Ureter (tissue), 1 donor: ENCODE measurements at places on chromosomes 5 and 9. TPM values are rescaled to one million over a fixed set of nuclear protein-coding genes. Genes with fewer than 3 reads are reported as not detected.

PDGFRB gene
- 108 TPM for total RNA-seq

DNA sequence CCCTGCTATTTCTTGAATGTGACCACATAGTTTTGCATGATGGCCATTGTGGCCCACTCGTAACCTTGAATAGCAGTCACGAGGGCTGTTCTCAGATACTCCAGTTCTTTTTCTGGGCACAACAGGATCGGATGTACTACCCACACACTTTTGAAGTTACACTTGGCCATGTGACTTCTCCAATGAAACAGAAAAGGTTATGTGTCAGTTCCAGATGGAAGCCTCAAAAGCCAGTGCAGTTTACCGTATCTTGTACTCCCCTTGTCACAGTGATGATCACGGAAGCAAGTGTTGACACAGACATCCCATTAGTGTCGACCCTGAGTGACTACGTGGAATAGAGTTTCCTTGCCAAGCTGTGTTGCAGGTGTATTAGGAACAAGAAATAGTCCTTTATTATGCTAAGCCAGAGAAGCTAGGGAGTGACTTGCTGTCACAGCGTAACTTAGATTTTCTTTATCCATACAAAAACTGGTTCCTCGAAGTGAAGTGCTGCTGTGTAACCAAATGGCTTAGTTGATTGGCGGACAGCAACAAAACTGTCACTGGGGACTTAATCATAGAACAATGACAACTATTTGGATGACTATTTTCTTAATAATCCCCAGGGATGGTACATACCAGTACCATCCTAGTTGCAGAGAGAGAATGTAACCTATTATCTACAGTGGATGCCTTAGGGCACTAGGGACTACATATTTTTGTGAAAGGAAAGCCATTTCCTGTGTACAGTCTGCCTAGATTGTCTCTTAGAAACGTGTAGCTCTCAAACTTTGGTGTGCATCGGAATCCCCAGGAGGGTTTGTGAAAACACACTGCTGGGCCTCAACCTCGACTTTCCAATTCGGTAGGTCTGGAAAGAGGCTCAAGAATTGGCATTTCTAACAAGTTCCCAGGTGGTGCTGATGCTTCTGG is 90.1 kb upstream of the DMRT1 start:
- DNase-seq = no peak

DNA sequence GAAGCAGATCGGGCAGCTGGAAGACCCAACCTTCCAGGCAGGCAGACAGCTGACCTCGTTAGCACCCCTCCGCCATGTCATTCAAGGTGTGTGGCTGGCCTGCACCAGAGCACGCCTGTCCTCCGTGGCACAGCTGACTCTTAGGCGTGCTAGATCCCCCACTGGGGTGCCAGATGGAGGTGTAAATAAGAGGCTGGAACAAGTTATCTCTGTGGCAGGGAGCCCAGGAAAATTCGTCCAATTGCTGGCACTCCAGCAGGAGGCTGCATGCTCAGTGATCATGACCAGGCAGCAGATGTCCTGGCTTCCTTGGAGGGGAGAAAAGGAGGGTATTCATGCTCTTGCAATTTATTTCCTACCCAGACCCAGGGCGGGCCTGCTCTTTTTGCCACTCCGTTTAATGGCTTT is 7.8 kb upstream of the ALDOB start:
- DNase-seq = no peak

GRCh38 chr5:133496631-133497030 is 115.7 kb downstream of the FSTL4 start:
- no peak for DNase-seq

GRCh38 chr9:132209228-132209627 is 47.4 kb downstream of the NTNG2 start:
- DNase-seq = no peak

FBLL1 gene
- total RNA-seq = 0.83 TPM

IFNA21 gene
- not detected for total RNA-seq

- DNase-seq = no peak
These were observed 103.9 kb downstream of the SPOCK1 start for GRCh38 chr5:137395011-137395755.

GFM2 gene
- 31.0 TPM for total RNA-seq

PLAC8L1 gene
- total RNA-seq = 1.1 TPM

ANXA6 gene
- 123 TPM for total RNA-seq

DNA sequence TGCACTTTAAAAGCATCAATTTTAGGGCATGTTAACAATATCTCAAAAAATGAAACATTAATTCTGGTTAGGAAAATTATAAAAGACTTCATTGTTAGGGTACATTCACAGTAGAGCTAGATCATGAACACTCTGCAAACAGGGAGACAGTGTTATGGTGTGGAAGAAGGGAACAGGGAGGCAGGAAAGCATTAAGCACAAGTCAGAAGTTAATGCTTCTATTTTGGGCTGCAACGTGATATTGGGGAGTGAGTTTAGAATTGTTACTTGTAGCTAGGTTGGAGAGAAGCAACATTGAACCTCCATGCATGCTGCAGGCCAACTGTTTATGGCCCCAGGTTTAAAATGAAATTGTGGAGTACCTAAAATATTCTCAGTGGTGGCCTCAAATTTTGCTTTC is 278.1 kb upstream of the NMUR2 start:
- DNase-seq = no peak

GRCh38 chr9:3980771-3981170 is 319.1 kb downstream of the GLIS3 start:
- DNase-seq = peak; percentile 45

DNA sequence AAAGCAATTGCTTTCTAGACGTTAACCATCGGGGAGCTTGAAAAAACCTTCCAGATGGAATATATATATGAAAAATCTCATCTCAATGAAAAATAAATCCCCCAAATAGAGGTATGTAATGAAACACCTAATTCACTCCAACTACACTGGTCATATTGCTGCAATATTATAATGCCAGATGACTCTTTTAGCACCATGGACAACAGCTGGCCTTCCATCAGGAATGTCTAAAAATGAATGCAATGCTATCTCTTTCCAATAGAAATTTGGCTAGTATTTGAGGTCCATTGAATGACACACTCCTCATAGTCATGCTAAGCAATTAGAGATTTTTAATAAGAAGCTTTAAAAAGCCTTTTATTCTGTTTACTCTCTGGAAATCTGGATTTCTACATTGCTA is 340.2 kb upstream of the BRINP1 start:
- no peak for DNase-seq

DNA sequence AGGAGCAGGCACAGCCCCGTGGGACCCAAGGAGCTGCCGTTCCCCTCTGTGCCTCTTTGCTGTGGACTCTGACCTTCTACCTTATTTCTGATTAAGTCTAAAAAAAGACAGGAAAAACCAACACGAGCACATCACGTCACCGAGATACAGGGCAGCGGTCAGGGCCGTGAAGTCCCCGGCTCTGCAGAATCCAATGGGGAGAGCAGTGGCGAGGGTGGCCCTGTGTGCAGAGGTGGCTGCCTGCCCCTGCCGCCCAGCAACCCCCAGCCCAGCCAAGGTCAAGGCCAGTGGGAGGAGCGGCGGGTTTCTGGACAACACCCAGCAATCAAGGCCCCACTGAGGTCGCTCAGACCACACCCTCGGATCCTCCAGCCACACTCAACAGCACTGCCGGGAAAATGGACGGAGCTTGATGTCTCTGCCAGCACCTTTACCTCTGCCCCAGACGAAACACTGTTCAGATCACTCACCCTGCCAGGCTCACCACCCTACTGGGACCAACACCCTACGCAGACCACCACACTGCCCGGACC is 32.7 kb upstream of the SLC9A3 start:
- DNase-seq = peak; percentile 37

PCDHGB6 gene
- total RNA-seq = 8.2 TPM

GRCh38 chr9:32069169-32069813 is 315.2 kb upstream of the ACO1 start:
- DNase-seq = no peak

- no peak for DNase-seq
These were observed 91.4 kb downstream of the C9orf152 start for GRCh38 chr9:110116543-110116885.

- DNase-seq = no peak
These were observed 95.8 kb upstream of the KLF9 start for GRCh38 chr9:70510157-70510770.

PKD2L2 gene
- not detected for total RNA-seq

CDO1 gene
- 3.5 TPM for total RNA-seq

- DNase-seq = no peak
These were observed 224.8 kb downstream of the ENC1 start for GRCh38 chr5:74415695-74416102.

DNA sequence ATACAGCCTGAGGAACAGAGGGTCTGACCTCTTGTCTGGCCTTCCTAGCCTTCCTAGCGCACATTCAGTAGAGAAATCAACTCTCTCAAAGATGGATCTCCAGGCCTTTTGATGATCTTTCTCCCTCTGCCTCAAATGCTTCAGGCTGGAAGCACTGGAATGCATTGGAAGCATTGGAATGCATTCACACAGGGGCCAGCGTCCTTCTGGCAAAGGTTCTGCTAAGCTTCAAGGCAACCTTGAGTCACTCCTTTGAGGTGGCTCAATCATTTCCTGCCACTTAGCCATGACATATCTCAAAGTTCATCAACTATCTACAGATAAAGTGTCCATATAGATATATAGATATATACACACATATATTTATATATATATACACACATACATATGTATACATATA is 42.9 kb downstream of the OR2K2 start:
- DNase-seq = no peak

GRCh38 chr5:95866435-95867040 is 44.0 kb upstream of the GLRX start:
- DNase-seq = no peak

IFNK gene
- not detected for total RNA-seq

CNTLN gene
- total RNA-seq = 10.6 TPM

DNA sequence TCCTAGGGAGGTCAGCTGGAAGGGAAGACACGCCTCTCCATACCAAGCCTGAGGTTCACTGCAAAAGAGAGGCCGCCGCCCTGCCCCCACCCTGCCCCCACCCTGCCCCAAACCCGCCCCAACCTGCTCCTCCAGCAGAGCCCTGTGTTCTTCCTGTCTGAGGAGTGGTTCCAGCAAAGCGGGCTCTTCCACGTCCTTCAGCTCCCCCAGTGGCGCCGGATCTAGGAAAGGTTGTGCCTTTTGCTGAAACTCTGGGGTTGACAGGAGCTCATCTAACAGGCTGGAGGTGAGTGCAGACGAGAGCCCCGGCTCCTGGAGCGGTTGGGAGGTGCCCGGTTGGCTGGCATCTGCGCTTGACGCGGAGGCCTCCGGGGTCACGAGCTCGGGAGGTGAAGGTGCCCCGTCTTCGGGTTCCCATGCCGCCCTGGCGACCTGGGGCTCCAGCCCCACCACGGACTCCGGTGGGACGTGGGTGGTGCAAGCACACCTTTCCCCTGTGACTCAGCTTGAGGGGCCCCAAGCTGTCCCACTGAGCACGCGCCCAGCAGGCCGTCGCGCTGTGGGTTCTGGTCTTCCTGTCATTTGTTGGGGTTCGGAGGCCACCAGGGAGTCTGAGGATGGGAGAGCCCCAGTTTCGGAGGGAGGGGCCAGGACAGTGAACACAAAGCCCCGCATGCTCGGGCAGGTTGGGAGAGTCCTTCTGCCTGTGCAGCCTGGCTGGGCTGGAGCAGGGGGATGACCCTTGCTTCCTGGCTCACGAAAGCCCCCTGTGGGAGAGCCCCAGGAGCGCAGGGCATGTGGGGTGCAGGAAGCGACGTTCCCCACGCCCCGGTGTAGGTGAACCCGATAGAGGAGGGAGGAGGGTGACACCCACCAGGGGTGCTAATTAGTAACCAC is 1467.1 kb downstream of the FOXD4L5 start:
- DNase-seq = peak; percentile 90

DNA sequence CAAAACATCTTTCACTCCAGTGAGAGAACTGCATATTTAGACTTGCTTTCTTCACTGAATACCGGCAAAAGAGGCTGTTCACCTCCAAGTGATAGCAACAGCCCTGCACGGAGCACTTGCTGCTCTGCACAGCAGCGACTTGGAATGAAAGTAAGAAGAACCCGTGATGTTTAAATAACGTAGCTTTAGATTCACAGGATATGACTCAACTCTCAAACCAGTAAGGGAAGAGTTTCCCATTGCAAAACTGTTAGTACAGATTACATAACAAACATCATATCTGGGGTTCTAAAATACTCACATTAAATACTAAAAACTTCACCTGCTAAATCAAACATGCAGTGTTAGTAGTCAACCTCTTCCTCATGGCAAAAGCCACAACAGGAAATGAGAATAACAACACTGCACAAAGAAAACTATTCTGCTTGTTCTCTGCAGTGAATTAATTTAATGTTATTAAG is 203.4 kb downstream of the MCTP1 start:
- no peak for DNase-seq

DNA sequence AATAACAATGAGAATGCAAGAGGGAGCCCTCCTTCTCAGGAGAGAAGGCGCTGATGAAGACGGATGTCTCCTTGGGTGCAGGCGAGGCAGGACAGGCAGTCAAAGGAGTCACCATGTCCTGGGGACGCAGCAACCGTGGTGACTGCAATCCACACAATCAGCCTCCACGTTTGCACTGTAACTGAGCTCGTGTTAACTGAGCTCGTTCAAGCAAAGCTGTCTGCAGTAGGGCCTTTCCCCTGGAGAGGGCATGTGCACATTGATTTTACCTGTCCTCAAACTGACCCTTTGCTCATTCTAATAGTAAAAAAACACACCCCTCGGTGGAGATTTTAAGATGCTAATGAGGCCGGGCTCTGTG is 2.8 kb downstream of the SARDH start:
- DNase-seq = no peak

DNA sequence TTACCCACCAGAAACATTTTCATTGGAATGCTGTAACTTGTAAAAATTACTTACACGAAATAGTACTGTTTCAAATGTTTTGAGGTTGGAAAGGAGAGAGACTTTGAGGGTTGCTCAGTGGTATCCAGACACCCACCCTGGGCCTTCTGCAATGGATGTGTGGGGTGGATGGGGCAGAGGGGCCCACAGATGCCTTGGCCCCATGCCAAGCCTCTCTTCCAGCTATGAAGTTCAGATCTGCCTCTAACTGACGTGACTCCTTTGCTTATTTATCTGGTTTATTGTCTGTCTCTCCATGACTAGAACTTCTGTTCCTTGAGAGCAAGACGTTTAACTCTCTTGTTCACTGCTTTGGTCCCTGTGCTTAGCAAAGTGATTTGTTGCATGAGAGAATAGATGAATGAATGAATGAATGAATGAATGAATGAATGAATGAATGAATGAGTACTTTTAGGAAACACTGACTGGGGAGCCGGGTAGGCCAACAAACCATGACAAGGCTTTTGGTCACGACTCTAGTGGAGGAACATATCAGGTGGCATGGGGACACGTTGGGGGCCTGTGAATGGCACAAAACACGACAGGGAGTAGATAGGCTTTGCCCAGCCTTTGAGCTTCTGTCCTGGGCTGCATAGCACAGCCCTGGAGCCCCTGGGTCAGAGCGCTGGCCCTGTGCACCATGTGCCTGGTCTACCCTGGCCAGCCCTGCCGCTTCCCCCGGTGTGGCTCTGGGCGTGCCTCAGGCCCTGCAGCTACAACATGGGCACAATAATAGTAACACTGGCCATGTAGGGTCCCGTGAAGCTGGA is 31.8 kb downstream of the AK8 start:
- no peak for DNase-seq

GRCh38 chr5:31407921-31408693 is 123.8 kb downstream of the DROSHA start:
- DNase-seq = no peak

ODF2 gene
- total RNA-seq = 24.0 TPM

CAMK4 gene
- 3.0 TPM for total RNA-seq

TICAM2 gene
- total RNA-seq = 2.8 TPM

GRCh38 chr9:125277411-125277810 is 15.8 kb downstream of the GAPVD1 start:
- no peak for DNase-seq

- DNase-seq = no peak
These were observed 120.0 kb upstream of the CACNA1B start for GRCh38 chr9:137757613-137758029.

GRCh38 chr5:72138943-72139521 is 31.8 kb downstream of the MAP1B start:
- DNase-seq = no peak

AJM1 gene
- 4.8 TPM for total RNA-seq
